Activated CD4-positive, alpha-beta memory T cell treated with anti-CD3 and anti-CD28 coated beads for 36 hours (primary cell): ENCODE measurements at places on chromosomes 13 and 19. TPM values are rescaled to one million over a fixed set of nuclear protein-coding genes. Genes with fewer than 3 reads are reported as not detected.

ZNF575 gene
- 3.1 TPM for total RNA-seq

IGFL3 gene
- not detected for total RNA-seq

ZNF730 gene
- total RNA-seq, result 0.31 TPM

EMP3 gene
- 179 TPM for total RNA-seq

ZNF135 gene
- total RNA-seq, result 0.12 TPM

RXFP2 gene
- not detected for total RNA-seq

SKA3 gene
- 36.2 TPM for total RNA-seq

PCDH8 gene
- total RNA-seq, result not detected

KLK4 gene
- total RNA-seq, result not detected

CACNA1A gene
- 0.46 TPM for total RNA-seq

IL27RA gene
- 61.9 TPM for total RNA-seq

ZNF154 gene
- 0.61 TPM for total RNA-seq

S1PR4 gene
- total RNA-seq, result 34.0 TPM

DNA sequence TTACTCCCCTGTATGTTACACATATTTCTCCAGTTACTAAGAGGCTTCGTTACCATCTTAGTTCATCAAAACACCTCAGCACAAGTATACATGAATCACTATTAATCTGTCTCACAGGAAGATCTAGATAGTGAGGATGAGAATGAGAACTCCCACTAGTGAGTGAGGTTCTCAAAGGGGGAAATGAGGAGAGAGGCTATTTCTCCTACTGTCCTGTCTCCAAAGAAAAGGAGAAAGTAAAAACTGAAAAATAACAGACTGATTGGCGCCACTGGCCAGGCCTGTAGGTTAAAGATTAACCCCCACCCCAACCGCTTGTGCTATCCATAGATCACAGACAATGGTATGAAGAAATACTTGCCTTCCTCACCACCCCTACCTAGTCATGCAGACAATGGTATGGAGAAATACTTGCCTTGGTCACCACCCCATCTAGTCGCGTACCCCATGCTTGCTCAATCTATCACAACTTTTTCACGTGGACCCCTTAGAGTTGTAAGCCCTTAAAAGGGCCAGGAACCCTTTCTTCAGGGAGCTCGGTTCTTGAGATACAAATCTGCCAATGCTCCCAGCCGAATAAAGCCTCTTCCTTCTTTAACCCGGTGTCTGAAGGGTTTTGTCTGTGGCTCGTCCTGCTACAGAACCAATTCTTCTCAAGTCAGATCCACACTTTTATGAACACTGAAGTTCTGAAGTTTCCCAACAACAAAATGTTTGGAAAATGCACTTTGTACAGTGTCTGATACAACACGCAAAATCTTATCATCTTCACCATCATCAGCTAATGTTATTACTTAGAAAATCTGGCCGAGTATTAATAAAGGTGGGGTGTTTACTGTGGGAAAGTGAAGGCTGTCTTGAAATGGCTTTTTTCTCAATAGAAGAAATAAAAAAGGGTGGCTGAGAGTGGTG is 598.1 kb downstream of the UQCRFS1 start:
- DNase-seq, result no peak

DNA sequence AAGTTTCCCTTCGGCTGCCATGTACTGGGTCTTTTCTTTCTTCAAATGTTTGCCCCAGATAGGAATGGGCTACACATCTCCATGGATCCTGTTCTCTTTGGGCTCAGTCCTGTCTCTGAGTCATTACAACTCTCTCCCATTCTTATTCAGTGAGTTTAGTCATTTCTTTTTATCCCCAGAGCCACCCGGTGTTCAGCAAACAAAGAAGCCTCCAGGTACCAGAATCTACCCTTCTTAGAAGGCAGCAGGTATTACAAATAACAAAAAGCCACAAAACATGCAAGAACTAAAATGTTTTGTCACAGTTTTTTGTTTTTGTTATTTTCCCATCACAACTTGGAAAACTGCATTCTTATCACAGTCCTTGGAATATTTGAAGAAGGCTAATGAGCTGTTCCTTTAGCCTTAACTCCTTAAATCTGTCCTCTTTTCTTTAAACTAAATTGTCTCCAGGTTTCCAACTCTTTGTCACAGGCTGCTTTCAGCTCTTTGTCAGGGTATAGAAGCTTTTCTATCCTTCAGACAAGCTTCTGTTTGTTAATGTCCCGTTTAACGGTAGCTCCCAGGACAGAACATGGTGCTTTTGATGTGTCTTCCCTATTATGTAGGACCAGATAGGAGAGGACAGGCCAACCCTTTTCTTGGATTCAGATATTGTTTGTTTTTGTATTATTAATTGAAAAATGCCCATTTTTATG is 215.5 kb upstream of the HTR2A start:
- DNase-seq, result no peak

DNA sequence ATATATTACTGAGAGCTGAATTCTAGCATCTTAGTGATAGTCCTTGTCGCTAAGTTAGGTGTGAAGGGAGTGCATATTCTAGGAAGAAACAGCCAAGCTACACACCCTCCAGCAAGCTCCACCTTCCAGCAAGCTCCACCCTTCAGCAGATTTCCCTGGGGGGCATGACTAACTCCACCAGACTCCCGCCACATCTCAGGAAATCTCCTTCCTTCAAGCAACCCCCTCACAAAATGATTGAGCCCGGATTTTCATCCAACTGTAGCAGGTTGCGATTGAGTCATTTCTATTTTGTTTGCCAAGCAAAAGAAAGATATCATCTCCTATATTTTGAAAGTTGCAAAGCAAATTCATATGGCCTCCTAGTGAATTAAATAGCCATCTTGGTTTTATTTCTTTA is 162.1 kb upstream of the TMTC4 start:
- DNase-seq, result no peak

DNA sequence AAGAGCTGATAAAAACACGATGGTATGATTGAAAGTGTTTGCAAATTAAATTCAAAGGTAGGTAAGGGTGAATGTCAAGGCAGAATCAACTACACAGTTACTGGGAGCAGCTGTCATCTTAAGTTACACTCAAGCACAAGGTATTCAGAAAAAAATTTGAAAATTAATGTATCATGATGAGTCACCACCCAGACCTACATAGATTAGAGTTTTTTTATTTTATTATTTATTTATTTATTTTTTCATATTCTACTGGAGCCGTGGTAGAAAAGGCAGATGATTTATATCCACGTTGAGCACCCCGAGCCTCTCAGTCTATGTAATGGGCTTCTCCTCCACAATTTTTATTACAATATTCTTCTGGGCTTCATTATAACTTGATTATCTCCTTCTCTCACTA is 728.9 kb upstream of the ARGLU1 start:
- DNase-seq, result no peak

GRCh38 chr19:58434217-58434616 is 5.7 kb downstream of the ZNF132 start:
- no peak for DNase-seq

DNA sequence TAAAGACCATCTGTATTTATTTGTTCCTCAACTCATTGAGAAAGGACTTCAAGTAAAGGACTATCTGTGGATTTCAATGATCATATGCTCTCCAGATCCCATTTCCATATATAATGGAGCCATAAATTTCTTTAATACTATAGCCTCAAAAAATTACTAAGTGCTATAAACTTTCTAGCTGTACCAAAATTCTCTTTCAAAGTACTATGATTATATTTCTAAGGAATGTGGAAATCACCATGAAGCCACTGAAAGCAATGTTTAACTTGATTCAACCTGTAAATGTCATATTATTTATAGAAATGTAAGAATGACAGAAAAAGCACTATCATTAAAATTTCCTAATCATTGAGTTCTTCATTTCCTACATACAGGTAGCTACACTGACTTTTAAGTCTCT is 20.7 kb downstream of the TBC1D4 start:
- DNase-seq, result no peak

DNA sequence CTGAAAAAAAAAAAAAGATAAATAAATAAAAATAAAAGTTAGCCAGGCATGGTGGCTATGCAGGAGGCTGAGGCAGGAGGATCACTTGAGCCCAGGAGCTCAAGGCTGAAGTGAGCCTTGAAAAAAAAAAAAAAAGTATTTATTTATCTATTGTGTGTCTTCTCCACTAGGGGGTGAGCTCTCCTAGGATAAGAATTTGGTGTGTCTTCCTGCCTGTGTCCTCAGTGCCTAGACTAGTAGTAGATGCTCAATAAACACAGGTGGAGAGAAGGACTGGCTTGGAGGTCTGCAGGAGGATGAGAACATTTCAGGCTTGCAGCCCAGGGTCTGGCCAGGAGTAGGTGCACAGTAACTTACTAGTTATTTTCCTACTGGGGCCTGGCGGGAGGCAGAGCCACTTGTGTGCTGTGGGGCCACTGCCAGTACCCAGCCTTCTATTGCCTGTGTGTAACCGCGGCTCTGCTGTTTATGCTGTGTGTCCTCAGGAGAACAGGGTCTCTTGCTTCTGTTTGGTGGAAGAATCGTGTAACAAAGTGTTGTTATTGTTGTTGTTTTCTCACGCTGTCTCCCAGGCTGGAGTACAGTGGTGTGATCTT is 5.4 kb downstream of the LMTK3 start:
- no peak for DNase-seq

- DNase-seq, result no peak
These were observed 91.3 kb downstream of the UQCRFS1 start for GRCh38 chr19:29121684-29122083.

- DNase-seq, result no peak
These were observed 128.6 kb downstream of the HS6ST3 start for GRCh38 chr13:96218475-96218874.

DNA sequence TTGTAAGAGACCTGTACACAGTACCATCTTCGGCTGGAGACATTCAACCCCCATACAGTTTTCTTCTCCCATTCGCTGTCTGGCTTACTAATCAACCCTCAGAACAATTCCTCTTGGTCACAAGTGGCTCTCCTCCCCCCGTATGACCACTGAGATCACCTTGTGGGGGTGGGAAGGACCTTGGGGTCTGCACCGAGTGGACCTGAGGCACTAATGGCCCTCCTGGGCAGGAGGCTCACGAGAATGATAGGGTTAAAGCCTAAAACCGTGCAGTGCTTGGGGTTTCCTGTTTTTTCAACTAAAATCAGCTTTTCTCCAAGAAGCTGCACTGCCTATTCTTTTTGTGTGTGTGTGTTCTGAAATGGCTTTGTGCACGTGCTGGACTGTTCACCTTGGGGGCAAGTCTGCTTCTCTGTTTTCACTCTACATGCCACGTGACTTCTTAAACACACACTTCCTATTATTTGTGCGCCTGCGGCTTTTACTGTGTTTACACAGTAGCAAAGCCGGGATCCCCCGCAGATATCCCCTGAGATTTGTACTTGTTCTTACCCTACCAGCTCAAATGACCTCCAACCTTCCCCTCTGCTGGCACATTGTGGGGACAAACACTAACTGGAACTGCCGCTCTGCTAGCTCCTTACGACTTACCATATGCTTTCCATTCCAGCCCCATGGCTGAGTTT is 12.3 kb downstream of the RBM26 start:
- peak; percentile 38 for DNase-seq

DNA sequence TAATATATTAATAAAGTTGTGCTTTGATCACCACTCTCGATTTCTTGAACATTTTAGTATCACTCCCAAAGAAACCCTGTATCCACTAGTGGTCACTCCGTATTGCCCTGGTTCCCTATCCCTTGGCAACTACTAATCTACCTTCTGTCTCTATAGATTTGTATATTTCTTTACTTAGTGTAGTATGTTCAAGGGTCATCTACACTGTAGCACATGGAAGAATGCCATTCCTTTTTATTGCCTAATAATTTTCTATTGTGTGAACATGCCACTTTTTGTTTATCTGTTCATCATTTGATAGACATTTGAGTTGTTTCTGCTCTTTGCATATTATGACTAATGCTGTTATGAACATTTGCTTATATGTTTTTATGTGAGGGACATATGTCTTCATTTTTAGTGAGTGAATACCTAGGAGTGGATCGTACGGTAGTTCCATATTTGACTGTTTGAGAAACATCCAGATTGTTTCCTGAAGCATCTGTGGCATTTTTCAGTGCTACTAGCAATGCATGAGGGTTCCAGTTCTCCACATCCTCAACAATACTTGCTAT is 254.0 kb downstream of the GPC6 start:
- DNase-seq, result no peak

GRCh38 chr13:97257800-97258799 is 36.0 kb downstream of the MBNL2 start:
- peak; percentile 45 for DNase-seq

GRCh38 chr13:93413972-93414717 is 187.5 kb downstream of the GPC6 start:
- DNase-seq, result no peak

DNA sequence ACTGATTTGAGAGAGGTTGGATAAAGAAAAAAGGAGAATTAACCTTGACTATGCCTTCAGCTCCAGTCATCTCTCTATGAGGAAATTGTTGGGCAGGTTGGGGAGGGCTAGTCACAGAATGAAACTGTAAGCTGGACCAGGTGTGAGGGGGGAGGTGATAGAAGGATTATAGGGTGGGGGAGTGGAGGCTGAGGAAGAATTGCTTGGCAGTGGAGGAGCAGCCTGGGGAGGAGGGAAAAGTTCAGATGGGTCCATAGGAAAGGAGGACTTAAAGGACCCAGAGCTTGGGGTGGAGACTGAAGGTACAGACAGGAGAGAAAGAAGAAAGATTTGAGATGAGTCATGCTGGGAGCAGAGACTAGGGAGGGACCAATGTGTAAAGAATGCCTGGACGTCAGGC is 8.2 kb upstream of the ZNF431 start:
- no peak for DNase-seq
